ENCODE measurements at places on chromosomes 5 and 9.

DNA sequence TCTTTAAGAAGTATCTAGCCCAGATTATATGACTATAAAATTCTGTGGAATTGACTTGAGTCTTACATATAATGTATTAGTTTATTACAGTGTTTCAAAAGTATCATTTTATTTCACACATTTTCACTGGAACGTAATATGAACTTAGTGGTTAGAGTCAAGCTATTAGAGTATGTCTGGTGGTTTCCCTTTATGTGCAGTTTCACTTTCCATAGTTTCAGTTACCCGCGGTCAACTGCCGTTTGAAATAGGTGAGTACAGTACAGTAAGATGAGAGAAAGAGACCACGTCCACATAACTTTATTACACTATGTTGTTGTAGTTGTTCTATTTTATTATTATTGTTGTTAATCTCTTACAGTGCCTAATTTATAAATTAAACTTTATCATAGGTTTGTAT is 50.5 kb downstream of the COMMD10 start:
- no peak for DNase-seq

- DNase-seq, result no peak
Measured at GRCh38 chr5:15951126-15951525, 228.5 kb downstream of the MARCHF11 start.

- DNase-seq, result no peak
Measured at GRCh38 chr9:114373960-114374730, 13.6 kb downstream of the AKNA start.

DNA sequence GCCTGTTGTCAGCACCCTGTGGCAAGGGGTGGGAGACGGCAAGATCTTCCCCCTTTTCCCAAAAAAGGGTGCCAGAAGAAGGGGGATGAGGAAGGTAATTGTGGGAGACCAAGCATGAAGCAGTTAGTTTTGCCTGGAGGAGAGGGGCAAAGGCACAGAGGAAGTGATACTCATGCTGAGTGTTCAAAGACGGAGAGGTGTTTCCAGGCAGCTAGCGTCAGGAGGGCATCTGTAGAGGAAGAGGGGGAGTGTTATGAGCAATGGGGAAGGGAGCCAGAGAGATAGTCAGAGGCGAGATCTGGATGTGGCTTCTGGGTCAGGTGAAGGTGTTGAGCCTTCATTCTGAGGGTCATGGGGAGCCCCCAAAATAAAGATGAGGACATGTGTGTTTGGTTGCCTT is 26.9 kb upstream of the ADAM19 start:
- no peak for DNase-seq

DNA sequence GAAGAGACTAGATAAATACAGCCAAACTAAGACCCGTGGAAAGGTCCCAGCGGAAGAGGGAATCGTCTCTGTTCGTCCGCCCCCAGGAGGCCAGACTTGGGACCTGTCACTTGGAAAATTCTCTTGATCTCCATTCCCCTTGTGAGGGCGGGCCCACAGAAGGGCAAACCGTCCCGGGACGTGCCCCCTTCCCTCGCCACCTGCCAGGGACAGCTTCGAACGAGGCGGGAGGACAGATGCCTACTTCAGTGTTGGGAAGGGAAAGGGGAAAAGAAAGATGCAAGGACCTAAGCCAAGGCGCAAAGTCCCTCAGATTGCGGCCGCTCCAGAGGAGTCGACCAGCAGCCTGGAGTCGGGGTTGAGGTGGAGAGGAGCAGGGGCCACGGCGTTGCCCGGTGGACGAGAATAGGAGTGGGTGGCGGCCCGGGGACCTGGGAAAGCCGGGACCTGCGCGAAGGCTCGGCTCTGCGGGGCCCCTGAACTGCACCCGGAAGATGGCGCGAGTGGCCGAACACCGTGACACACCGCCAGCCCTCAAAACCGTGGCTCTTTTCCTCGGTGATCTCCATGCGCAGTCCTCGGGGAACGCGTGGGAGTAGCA is 4.4 kb upstream of the EBF1 start:
- no peak for DNase-seq

DNA sequence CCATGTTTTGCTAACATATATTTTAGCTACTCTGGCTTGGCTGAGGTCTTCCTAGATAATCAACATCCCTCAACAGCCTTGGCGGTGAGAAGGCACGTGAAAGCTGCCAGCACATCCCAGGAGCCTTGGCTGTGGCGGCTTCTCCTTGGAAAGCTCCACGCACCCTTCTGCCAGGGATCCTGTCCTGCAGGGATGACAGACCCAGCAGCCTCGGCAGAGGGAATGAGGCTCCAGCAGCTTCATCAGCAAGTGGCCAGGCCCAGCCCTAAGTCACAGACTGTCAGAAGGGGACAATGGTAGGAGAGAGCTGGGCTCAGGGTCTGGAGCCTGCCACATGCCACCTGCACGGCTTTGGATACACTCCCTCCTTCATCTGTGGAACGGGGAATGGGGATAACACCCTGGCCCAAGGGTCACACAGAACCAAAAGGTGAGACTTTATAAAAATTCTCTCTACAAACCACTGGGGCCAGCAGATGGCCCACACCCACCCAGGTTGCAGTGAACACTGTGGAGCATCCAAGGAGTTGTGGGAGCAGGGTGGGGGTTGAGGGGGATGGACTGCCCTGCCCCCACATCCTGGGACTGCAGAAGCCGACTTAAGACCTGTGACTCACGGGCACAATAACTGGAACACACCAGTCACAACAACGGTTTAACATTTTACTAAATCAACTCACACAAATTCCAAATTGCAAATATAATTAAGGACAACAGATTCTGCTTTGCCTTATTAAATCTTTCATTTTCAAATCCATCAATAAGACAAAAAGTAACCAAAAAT is 65.1 kb downstream of the MACROH2A1 start:
- no peak for DNase-seq

- no peak for DNase-seq
Measured at GRCh38 chr5:122877518-122877917, 32.1 kb downstream of the SNX24 start.

DNA sequence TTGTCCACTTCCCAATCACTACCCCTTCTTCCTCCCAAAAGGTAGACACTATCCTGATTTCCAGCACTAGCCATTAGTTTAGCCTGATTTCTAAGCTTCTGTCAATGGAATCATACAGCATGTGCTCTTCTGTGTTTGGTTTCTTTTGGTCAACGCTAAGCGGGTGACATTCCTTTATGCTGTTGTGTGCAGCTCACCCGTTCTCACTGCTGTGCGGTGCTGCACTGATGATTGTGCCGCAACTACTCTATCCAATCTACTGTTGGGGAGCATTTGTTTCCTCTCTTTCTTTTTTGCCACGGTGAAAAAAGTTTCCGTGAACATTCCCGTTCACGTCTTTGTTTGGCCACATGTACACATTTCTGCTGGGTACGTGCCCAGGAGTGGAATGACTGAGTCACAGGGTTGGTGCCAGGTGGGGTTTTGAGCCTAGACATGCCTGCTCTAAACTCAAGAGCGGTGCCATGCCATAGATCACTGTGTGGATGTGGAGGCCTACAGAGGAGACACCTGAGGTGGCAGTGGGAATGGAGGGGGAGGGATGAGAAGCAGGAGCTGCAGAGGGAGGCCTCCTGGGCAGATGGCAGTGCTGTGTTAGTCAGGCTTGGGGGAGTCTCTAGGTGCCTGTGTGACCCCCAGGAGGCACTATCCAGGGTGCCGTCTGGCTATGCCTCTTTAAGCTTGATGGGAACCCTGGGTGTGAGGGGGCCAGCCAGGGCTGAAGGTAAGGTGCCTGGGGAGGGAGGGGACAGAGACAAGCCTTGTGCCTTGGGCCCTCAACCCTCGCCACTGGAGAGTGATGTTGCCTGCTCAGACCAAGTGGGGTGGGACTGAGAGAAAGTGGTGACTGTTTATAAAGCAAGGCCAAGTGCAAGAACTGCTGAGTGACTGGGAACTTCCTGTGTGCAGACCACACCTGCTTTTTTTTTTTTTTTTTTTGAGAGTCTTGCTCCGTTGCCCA is 11.4 kb upstream of the ANKRD33B start:
- no peak for DNase-seq

- no peak for DNase-seq
Measured at GRCh38 chr5:147673791-147674190, 108.7 kb downstream of the JAKMIP2 start.

GRCh38 chr5:53151713-53152458 is 42.3 kb upstream of the MOCS2 start:
- DNase-seq, result no peak

DNA sequence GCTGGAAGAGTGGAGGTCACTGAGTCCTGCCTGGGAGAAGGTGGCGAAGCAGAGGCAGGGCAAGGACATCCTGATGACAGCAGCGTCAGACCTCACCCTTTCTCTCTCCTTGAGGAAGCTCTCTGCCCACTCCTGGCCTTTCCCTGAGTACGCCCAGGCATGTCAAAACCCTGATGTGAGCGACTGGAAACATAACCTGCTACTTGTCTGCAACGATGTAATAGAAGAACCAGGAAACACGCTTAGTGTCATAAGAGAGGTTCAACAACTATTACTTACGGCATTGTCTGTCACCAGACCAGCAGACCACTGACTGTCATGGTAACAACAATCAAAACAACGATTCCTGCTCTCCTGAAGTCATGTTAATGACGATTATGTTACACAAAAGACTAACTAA is 152.4 kb downstream of the ACTL7B start:
- no peak for DNase-seq

- no peak for DNase-seq
Measured at GRCh38 chr9:4927043-4927471, 58.0 kb upstream of the JAK2 start.

GRCh38 chr9:25691786-25692185 is 13.5 kb upstream of the TUSC1 start:
- no peak for DNase-seq

- DNase-seq, result no peak
Measured at GRCh38 chr5:43073597-43074546, 33.8 kb upstream of the ANXA2R start.

DNA sequence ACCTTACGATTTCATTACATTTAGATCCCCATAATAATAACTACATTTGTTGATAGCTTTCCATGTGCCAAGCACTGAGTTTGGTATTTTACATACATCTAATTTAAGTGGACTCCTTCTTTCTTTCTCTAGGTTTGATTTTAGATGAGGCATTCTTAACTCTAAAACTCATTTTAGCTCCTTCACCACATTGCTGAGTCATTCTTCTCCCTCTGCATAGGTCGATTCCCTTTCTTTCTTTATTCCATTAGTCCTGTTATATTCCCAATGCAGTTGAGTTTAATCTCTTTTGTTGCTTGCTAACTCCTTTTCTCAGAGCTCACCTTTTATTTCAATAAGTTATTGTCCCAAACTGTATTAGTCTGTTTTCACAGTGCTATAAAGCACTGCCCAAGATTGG is 329.8 kb downstream of the TAF11L14 start:
- DNase-seq, result no peak

DNA sequence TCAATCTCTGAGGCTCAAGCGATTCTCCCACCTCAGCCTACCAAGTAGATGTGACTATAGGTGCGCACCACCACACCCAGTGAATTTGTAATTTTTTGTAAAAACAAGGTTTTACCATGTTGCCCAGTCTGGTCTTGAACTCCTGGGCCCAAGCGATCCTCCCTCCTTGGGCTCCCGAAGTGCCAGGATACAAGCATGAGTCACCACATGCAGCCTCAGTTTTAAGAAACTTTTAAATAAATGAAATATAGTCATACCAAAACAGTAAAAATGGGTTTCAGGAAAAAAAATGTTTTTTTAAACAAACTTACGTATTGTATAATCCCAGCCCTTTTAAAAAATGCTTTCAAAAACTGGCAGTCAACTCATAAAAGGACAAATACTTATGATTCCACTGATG is 26.6 kb downstream of the FXN start:
- no peak for DNase-seq

DNA sequence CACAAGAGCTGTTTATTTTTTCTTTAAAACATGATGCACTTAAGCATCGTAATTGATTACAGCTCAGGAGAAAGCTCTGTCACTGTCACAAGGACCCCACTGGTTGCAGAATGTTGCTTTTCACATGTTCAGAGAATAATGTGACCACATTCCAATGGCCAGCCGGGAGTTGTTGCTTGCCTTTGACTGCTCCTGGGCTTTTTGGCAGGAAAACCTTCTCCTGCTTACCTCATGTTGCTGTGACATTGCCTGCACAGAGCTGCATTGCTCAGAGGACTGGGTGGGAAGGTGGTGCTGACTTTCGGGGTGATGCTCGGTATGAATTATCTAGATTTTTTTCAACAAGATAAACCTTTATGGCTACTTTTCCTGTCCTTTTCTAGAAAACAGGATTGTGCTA is 88.2 kb downstream of the PALM2AKAP2 start:
- DNase-seq, result no peak

DNA sequence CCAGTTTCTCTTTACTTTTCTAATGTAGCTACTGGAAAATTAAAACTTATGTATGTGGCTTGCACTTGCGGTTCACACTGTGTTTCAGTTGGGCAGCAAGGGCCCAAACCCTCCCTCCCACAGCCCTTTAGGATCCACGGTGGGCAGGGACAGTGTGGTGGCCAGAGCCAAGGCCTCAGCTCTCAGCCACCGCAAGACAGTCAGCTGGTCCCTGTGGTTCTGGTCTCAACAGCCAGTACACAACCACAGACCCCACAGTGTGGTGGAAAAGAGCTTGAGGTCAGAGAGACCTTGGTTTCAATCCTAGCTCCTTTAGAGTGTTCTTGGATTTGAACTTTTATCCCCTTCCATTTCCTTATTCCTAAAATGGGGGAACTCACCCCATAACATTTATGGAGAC is 153.0 kb upstream of the SMIM23 start:
- DNase-seq, result no peak

DNA sequence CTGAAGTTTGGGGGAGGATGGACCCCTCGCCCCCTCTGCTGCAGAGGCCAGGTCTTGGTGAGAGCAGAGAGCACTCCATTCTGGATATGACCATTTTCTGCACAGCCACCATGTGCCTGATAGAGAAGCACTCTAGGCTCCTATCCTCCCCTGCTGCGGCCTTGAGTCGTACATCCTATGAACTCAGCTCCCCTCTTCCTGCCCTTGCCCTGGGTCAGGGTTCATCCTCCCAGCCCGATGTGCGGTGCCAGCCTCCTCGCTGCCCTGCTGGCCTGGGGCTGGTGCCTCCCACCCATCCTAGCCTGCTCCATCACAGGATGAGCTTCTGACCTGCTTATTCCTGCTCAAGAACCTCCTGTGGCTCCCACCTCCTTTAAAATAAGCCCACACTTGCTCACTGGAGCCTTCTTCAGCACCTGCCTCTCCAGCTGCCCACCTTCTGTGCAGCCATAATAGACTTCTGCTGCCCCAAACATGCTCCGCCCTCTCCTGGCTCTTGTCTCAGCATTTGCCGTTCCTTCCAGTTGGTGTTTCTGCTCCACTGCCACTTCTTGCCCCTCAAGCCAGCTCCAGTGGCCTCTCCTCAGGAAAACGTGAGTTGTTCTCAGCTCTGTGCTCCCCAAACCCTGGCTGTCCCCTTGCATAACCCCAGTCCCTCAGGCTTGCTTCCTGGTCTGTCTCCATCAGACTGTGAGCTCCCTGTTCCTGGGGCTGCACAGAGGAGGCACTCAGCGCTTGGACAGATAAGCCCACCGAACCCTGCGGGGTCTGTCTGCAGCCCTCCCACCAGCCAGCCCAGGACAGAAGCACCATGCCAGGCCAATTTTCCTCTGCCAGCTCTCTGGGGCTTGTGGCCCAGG is 22.3 kb upstream of the TTLL11 start:
- no peak for DNase-seq
